Skeletal muscle cell (primary cell): ENCODE measurements at places on chromosomes 13 and 19.
A peak's percentile ranks its signal among the peaks of the same experiment; 100 is the strongest.

- DNase-seq: no peak
These were observed 83.5 kb downstream of the PCDH9 start for GRCh38 chr13:67146523-67147130.

DNA sequence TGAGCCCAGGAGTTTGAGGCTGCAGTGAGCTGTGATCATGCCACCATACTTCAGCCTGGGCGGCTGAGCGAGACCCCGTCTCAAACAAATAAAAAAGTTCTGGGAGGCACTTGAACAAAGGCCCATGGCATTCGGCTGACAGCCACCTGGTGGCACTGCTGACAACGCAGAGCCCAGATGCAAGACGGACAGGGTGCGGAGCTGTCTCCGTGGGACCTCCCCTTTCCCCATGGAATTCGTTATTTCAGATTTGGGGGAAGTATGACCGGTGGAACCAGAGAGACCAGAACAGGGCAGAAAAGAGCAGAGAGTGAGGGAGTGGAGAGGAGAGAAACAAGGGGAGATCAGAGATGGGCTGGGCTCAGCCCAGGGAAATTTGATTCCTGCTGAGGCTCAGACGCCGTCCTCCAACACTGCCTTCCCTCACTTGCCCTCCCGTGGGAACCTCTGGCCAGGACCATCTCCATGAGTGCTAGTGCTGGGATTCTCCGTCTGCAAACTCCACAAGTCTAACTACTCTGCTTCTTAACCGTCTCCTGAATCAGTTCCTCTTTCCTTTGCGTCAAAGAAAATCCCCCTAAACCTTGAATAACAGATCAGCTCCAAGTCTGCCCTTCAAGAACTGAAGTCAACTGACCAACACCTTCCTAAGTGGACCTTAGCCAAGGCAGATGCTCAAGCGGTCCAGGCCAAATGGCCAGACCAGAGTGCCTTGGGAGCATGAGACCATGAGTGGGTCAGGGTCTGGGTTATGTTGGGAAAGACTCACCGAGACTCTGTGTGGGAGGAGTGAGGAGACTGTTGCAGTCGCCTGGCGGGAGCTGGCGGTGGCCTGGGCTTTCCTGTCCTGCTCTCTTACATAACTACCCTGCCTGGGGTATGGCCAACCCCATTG lies 11.9 kb upstream of the ATF5 start:
- DNase-seq: no peak

DNA sequence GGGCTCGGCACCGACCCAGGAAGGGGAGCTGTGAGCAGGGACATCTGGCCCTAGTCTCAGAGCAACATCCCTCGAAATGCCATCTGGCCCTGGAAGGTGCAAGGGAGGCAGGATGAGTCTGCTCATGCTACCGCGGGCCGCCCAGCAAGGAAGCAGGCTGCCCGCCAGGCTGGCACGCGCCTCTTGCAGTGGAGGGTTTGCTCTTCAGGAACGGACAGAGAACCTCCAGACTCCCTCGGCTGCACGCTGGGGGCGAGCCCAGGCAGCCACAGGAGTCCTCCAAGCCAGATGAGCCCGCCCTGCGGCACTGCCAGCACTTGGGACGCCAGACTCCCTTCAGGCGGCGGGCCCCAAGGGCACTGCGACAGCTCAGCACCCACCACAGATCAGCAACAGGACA lies 10.1 kb upstream of the ATP8B3 start:
- DNase-seq: no peak

DNA sequence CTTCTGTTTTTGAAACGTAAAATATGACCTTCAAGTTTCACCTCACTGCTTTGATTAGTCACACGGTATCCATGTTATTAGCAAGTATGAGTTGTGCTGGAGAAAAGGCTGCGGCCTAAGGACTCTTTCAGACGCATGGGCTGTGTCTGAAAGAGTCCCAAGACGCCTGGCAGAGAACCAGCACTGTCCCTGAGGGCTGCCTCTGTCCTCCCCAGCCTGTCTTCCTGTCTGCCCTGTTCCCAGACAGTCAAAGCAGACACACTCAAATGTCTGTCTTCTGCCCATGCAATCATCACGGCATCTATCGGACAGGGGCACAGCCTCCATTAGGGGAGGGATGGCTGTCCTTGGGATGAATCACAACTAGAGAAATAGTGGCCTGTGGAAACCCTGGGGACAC lies 65.5 kb downstream of the DPY19L3 start:
- no peak for DNase-seq

- no peak for DNase-seq
These were observed 16.9 kb upstream of the MYCBP2 start for GRCh38 chr13:77343841-77344240.

DNA sequence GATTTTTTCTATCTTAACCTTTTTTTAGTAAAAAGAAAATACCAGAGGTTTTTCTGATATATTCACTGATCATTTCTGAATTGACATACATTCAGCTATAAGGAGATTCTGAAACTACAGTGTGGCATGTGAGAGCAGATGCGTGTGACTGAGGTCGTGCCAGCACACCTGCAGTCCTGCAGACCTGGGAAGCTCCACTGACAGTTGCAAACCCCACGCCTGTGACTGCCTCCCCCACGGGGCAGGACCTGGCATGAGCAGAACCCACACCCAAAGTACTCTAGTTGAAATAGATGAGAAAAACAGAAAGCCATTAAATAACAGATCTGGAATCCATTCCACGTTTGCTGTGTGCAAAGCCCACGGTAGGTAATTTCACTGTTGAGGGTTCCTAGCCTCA lies 80.7 kb downstream of the TEX29 start:
- DNase-seq: no peak

DNA sequence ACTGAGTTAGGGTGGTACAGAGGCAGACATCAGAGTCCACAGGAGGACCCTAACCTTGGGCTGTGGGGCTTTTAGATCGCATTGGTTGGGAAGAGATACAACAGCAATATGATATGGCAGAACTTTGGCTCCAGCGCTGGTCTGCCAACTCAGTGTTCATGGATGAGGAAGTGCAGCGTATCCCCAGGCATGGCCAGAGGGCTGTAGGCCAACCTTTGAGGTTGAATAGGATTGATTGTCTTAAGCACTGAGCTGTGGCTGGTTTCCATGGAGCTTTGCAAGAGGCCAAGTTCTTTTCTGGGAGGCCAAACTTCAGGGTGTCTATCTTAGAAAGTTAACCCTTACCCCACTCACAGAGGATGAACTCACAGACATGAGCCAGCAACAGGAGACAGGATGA lies 144.1 kb upstream of the TMTC4 start:
- DNase-seq: no peak

- DNase-seq: no peak
These were observed 3.1 kb upstream of the CCDC70 start for GRCh38 chr13:51858433-51859247.

DNA sequence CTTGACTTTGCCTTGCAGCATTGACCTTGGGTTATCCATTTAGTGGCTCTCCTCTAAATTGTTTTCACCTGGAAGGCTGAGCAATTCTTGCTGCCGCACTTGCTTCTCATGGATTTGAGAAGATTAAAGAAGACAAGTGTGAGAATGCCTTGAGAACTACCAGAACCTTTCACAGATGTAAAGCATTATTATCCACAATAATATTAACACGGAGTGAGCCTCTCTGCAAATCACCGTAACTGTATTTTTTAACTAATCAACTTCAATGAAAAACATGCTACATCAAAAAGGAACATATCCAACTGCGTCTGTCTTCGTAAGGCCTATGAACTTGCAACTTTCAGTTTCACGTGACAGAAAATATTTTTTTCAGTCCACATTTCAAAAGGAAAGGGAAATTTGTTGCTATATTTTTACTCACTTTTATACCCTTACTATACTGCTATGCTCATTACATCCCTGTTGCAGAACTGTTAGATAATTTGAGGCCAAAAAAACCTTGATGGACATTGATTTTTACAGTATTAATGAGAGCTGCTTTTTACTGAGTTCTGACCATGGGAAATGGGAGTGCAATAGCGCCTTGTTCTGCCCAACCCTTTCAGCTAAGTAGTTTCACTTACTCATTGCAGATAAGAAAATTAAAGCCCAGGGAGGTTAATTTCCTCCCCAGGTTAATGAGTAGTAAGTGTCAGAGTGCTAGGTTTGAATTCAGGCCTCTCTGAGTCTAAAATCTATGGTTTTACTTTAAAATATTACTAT lies 93.8 kb upstream of the RAP2A start:
- DNase-seq: no peak

DNA sequence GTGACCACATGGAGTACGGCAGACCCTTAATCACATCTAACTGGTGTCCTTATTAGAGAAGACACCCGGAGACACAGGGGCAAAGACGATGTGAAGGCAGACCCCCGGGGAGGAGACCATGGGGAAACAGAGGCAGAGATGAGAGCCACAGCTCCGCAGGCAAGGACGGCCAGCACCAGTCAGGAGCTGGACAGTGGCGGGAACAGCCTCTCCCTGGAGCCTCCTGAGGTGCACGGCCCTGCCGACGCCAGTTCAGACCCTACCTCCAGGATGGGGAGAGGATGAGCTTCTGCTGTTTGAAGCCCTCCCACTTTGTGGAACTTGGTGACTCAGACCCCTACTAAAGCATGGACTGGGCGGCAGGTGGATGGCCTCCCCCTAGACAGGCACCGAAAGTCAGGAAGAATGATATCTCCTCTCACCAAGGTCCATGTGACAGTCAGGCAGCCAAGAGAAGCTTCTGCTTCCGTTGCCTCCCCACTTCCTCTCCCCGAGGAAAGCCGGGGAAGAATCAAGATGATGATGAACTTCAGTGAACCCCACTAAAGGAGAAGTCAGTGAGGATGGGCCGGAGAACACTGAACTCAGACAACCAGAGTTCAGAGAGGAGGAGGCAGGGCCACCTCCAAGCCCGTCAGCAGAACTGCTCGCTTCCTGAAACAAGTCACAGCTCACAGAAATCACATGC lies 25.4 kb downstream of the RAB20 start:
- DNase-seq: no peak

DNA sequence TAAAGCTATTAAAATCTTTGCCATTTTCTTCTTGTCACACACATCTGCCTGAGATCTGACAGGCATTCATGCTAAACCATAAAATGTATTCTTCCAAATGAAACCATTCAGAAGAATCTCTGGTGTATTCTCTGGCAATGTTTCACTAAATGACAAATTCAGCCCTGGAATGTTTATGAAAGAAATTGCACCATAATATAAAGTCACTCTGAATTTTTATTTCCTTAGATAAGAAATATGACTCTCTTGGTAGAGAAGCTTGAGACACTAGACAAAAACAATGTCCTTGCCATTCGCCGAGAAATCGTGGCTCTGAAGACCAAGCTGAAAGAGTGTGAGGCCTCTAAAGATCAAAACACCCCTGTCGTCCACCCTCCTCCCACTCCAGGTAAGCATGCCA lies 14.3 kb downstream of the OLFM4 start:
- DNase-seq: no peak

DNA sequence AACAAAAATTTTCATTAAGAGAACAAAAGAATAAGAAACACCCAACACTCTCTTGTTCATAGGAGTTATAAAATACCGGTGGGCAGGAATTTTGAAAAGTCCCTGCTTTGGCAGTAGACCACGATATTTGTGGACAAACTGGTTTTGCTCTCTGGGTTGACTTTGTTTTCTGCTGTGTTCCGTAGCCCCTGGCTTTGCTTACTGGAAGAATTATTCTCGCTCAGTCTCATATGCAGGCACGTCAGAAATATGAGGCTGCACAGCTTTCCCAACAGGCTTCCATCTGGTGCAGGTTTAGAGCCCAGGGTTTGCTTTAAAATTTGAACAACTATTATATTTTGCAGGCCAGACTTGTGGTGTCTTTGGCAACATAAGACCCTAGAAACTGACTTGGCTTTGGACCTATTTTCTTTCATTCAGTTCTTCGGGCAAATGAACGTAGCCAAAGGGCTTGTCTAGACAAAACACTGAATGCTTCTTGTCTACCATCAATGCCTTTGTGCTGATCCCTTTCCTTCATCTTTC lies 2012.6 kb downstream of the PCDH9 start:
- no peak for DNase-seq

DNA sequence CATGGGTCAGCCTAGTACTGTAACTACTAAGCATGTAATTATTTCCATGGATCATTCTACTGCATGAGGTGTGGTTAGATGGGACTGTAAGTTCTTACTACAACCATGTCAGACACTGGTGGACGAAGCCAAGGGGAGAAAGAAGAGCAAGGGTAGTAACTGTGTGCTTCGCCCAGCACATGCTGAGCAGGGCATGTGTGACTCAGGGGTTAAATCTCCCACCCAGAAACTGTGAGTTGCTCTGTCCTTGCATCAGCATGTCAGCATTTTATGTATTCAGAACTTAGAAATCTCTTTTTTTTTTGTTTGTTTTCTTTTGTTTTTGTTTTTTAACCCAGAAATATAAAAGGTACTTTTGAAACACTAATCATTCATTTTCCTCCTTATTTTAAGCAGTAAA lies 436.6 kb upstream of the KLF12 start:
- peak; percentile 78 for DNase-seq

DNA sequence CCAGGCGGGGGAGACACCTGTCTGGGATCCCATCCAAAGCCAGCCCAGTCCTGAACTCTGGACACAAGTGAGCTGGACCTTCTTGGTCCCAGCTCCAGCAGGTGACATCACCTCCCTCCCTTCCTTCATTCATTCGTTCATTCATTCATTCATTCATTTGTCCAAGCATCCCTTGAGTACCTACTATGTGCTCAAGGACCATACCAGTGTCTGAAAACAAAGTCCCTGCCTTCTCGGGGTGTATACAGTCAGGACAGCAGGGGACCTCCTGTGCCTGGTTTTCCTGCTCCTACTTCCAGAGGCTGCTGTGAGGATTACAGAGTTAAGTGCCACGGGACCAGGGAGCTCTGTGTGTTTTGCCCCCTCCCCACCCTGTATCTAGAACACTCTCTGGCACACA lies 14.0 kb downstream of the ACER1 start:
- DNase-seq: no peak

- no peak for DNase-seq
These were observed 52.6 kb upstream of the URAD start for GRCh38 chr13:28041031-28041461.

DNA sequence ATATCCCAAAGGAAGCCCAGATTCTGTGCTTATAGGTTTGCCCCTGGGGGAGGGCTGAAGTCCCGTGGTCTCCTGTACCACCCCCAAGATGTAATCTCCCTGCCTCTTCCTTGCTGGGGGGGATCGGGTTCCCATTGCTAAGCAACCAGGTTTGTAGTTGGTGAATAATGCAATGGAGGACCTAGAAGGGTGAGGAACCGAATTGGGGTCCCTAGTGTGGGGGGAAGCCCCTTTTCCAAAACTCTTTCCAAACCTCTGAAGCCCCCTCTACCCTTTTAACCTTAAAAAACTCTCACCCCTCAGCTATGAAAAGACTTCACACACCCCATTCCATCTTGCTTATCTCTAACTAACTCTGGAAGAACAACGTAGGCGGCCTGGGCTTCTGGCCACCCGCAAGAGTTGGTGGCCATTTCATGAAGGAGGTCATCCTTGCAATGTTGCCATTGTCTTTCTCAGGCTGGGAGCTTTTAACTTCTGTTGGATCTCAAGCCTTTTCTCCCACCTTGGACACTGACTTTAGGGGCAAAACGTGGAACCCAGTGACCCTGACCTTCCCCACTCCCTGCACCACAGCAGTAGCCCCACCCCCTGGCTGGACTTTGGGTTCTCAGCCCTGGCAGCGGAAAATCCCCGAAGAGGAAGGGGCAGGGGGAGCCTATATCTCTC lies 661 bp downstream of the PALM3 start:
- no peak for DNase-seq
